ENCODE measurements at places on chromosomes 5 and 9. TPM values are rescaled to one million over a fixed set of nuclear protein-coding genes. Genes with fewer than 3 reads are reported as not detected.

DNA sequence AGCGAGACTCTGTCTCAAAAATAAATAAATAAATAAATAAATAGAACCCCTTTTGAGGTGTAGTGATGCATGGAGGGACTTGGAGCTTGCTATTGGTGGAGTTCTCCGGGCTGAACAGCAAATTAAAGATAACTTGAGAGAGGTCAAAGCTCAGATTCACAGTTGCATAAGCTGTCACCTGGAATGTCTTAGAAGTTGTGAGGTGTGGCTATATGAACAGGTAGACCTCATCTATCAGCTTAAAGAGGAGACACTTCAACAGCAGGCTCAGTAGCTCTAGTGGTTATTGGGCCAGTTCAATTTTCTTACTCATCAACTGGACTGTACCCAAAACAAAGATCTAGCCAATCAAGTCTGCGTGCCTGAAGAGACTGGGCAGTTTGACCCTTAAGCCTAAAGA lies 11.7 kb upstream of the STING1 start:
- no peak for DNase-seq

DNA sequence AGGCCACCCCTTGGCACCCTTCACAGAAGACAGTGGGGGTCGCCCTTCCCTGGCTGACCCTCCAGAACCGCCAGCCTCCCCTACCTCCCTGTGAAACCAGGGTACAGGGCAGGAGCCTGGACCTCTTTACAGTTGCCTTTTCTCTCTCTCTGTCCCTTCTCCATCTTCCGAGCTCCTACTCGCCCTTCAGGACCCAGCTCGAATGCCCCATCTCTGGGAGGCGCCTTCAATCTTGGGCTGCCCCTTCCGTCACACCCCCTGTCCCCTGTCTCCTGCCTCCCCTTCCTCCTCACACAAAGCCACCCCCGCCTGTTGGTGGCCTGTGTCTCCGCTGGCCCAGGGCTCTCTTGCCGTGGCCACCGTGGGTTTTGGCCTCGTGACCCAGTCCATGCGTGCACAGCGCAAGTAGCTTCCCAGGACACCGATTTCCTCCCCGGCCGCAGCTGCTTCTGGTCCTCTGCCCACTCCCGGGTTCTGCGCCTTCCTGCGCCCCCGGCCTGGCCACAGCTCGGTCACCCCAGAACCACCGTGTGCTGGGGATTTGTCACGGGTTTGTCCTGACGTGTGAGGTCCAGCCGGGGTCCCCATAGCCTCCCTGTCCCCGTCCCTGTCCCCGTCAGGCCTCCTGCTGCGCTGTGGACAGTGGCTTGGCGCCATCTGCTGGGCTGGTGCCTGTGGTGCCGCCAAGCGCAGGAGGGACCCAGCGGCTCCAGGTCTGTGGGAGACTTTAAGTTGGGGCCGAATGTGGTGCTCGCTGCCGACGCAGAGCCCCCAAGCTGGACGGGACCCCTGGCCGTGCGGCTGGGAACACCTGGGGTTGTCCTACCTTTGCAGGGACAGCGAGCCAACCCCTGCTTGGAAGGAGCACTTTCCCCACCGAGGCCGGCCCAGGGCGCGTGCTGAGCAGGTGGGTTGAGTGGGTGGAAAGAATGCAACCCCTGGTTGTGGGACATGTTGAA lies 4.0 kb upstream of the TMEM250 start:
- DNase-seq = peak; percentile 74

DNA sequence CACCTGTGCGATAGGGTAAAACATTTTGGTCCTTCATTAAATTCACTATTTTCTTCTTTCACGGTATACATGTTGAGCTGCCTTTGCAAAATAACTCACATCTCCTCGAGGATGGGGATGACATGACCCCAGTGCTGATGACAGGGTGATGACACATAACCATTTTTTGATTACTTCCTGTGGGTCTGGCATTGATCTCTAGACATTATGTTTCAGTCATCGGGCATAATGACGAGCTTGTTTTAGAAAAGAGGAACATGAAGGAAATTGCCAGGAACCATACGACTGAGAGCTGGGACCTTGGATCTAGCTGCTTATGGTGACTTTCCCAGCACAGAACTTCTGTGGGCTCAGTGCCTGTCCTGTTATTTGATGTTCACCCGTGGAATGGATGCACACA lies 25.2 kb downstream of the COL5A1 start:
- no peak for DNase-seq

DNA sequence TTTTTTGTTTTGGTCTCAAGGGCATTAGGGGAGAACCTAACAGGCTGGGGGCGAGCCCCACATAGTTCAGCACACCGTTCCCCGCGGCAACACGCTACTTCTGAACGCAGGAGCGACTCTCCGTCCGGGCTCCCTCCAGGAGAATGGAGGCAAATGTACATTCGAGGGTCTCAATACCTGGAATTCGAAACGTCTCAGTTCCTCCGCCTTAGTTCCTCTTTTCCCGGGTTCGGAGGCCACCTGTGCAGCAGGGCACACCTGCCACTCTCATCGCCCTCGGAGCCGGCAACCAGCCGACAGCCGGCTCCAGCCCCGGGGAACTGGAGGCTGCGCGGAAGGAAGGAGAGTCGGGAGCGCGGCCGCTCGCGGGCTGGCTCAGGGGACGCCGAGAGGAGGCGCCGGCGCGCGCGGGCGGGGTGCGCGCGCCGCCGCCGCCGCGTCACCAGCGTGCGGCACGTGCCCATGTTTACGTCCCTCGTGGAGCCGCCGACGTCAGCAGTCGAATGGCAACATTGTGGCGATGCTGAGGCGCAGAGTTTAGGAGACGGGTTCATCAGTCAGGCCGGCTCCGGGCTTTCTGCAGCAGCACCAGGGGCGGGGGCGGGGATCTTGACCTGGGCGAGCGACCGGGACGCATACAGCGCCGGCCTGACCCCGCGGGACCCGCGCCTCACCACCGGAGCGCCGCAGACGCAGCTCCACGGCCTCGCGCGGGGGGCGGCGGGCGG lies at the start of gene JMY:
JMY (plus strand) TSS at position 498 of the 728 bp plus-strand sequence. CDS start 520 bp downstream, outside the sequence.
- peak; percentile 58 for DNase-seq

DNA sequence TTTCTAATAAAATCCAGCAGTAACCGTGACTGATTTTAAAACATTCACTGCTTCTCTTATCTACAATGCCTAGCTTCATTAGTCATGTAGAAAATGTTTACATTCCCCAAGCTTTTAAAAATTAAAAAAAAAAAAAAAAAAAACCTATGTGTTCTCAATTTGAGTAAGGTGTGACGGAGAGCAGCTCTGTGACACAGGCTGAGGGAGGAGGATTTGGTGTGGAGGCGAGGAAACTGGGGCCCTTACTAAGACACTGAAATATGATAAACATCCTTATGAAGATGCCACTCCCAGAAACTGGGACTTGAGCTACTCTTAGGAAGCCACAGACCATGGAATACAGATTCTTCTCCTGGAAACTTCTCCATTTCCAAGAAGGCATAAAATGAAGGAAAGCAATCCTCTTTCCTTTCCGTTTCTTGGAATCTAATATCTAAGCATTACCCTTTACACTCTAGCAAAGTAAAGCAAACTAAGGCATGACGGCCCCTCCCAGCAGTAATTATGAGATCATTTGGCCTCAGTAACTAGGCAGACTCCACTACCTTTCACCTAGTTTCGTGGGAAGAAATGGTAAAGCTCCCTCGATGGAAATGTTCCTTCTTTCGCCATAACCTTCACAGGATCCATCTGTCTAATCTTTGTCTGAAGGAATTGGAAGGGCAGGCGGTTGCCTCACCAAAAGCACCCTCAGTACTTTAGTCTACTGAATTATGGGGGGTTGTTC lies 23.5 kb downstream of the GRAMD2B start:
- peak; percentile 77 for DNase-seq

- DNase-seq = no peak
Observed at GRCh38 chr5:54932789-54933188, 52.6 kb downstream of the ESM1 start.

- DNase-seq = no peak
Observed at GRCh38 chr5:56585999-56586691, 229.2 kb upstream of the MAP3K1 start.

DNA sequence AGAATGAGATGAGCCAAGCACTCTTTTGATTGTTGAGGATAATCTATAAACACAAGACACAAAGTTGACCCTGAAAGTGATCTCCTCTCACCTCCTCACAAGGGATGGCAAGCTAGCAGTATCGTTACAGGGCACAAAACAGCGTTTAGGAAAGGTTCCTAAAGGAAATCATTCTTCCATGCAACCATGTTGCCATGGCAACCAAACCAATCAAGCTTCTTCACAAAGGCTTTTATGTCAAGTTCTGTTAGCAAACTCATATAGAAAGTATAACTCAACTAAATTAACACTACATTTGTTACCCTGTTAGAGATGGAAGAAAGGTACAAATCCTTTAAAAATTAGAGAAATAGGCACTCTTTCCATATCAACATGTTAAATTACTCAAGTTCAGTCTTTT lies 1016.8 kb upstream of the DMAC1 start:
- no peak for DNase-seq

DNA sequence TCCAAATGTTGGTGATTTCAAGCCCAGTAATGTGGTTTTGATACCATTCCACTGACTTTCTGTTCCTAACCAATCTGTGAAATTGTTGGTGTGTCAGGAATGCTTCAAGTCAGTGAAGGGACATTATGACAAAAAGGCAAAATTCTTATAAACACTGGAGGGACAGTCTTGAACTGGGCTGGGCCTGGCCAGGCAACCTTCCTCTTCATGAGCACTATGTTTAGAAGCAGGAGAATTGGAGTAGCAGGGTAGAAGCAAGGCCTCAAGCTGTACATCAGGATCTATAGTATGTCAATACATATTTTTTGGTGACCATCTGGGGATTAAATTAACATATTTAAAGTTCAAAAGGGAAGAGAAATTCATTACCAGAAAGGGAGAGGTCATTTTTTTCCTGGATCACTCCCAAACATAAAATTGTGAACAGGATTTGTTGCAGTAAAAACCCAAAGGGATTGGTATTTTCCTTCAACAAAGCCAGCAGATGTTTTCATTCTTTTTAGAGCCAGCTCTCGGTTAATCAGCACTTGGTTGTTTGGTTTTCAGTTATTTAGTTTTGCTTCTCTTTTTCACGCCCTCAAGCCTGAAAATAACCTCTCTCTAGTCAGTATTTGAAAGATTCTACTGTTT lies 77.9 kb upstream of the PIK3R1 start:
- no peak for DNase-seq

The TCF7 gene
- 8.9 TPM for total RNA-seq

The FAM221B gene
- total RNA-seq = not detected
